Aorta (tissue), 5 donors: ENCODE measurements at places on chromosomes 7 and 10.
A peak's percentile ranks its signal among the peaks of the same experiment; 100 is the strongest.

- no peak for DNase-seq
These were observed 28.9 kb downstream of the RAB11FIP2 start for GRCh38 chr10:118017850-118018249.

GRCh38 chr7:134028853-134029252, 98.3 kb upstream of the LRGUK start:
- DNase-seq: no peak

DNA sequence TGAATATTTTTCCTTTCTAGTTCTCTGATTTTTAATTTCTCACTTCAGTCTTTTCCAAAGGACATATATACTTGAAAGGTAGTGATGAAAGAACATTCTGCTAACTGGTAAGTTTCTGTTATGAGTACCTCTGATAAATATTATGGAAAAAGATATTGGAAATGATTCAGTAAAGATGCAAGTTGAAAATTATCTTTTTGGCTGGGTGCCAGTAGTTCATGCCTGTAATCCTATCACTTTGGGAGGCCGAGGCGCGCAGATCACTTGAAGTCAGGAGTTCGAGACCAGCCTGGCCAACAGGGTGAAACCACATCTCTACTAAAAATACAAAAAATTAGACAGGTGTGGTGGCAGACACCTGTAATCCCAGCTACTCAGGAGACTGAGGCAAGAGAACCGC, 62.1 kb downstream of the ANKRD26 start:
- DNase-seq: no peak

- no peak for DNase-seq
These were observed 93.1 kb upstream of the IKZF1 start for GRCh38 chr7:50211130-50212015.

DNA sequence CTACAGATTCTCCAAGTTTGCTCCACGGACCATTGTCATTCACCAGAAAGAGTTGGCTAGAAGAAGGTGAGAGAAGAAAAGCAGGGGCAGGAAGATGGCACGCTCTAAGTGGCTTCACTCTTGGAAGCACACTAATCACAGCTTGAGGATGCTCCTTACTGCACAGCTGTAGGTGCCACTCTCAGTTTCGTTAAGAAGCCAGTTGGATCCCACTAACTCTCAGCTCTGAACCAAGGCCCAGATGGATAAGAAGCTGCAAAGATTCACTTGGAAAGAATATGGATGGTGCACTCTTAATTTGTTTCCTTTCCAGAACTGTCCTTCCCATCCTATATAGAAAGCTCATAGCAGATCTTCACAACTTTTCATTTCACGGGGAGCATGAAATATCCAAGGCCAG, 94.5 kb upstream of the AGK start:
- DNase-seq: no peak

- DNase-seq: no peak
These were observed 146.5 kb downstream of the NRF1 start for GRCh38 chr7:129757991-129758390.

- DNase-seq: no peak
These were observed 34.5 kb upstream of the CYP26C1 start for GRCh38 chr10:93026072-93026471.

- no peak for DNase-seq
These were observed 38.9 kb downstream of the UNC5B start for GRCh38 chr10:71251319-71251718.

DNA sequence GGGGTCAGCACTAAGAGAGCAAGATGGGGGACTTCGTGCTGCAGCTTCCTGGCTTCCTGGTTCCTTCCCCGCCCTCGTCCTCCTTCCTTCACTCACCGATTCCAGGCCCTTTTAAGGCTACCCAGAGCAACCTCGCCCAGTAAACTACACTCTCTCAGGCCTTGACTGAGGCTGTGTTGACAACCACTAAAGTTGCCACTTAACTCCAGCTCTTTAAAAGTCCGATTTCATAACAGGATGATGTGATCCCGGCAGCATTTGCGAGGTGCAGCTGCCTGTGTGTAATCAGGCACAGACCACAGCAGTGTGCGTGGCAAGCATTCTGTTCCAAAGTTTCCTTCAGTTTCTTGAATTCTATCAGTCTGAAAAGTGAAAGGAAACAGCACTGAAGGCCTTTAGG, 110.6 kb downstream of the RAB11FIP2 start:
- no peak for DNase-seq

DNA sequence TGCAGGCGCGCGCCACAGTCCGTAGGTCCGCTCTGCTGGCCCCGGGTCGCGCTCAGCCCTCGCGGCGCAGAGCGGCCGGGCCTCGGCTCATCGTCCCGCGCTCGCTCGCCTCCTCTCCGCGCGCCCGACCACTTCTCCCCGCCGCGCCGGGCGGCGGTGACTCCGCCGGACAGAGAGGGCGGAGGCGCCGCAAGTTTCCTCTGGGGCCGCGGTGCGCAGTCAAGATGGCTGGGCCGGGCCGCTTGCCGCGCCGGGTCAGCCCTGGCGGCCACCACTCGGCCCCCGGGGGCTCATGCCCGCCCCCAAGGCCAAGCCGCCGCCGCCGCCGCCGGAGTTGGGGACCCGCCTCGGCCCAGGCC, 441 bp downstream of the FZD8 start:
- DNase-seq: no peak

GRCh38 chr7:101674439-101674838, 45.3 kb upstream of the MYL10 start:
- DNase-seq: no peak

DNA sequence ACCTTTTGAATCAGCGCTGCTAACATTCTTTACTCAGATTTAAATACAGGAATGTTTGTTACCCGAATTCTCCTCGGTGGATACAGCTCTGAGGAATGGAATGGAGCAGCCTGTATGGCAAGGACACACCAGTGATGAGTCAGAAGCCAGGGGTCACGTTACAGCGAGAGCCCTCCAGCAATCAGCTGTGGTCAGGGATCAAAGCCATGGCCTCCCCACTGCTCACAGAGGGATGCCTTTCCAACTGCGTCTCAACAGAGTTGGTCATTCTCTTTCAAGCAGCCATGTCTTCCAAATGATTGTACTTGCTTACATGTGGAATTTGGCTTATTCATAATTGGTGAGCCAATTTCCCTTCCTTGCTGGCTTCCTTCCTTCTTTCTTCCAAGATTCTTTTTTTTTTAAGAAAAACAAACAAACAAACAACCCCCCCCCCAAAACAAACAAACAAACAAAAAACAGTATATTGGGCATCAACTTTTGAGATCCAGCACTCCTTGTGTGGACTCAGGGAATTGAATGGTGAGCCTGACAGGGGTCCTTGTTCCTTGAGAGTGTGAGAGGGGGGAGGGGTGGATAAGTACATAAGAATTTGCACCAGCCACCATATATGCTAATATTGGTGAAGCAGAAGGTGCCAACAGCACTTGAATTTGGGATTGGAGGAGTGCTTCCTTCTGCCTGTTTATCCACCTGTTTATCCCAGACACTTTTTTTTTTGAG, 100.2 kb downstream of the ATXN7L1 start:
- DNase-seq: peak; percentile 71
